ENCODE measurements at places on chromosomes 16 and 17.

DNA sequence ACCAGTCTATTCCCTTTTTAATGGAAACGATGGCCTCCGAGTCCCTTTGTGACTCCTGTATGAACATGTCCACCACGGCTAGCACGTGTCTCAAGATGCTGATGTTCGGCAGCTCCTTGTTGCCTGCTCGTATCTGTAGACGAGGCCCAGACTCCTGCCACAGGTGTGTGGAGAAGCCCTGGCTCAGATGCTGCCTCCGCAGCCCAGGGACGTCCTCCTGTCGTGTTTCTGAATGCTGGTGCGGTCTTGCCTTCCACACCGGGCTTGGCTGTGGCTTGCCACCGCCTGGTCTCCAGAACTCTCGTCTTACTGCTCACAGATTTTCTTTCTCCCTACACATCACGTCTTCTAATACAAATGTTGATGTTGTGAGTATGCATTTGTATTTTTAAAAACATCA, 17.0 kb downstream of the FOXF1 start:
- DNase-seq: no peak

- DNase-seq: no peak
Observed at GRCh38 chr17:31758646-31759045, 100.4 kb downstream of the COPRS start.

- DNase-seq: no peak
Observed at GRCh38 chr16:4674926-4675530, 18.3 kb upstream of the NUDT16L1 start.

- DNase-seq: no peak
Observed at GRCh38 chr17:73743518-73744201, 99.4 kb upstream of the SDK2 start.

GRCh38 chr16:23155445-23156049, 6.3 kb upstream of the USP31 start:
- DNase-seq: no peak

- DNase-seq: no peak
Observed at GRCh38 chr16:22643886-22644285, 133.2 kb downstream of the NPIPB5 start.
